Left renal pelvis (tissue), 4 donors: ENCODE measurements at places on chromosomes 7 and 10. TPM values are rescaled to one million over a fixed set of nuclear protein-coding genes. Genes with fewer than 3 reads are reported as not detected.

The BZW2 gene
- polyA plus RNA-seq = 86.0 TPM

The MRPS17 gene
- polyA plus RNA-seq = 18.9 TPM

The PRLHR gene
- polyA plus RNA-seq = 0.03 TPM

DNA sequence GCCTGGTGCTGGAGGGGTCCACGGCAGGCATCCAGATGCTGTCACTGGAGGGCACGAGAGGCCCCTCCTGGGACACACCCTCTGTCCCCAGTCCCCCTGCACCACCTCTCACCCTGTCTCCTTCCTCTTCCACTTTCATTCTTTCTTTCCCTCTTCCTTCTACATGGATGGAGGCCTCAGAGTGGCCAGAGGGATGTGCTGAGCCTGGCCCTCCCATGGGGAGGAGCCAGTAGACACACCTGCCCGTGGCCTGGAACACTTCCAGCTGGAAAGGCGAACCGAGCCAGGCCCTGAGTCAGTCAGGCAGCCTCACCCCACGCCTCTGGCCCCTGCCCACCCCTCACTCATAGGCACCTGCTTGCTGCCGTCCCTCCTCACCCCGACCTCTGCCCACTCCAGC is 55.9 kb upstream of the MXI1 start:
- no peak for DNase-seq

DNA sequence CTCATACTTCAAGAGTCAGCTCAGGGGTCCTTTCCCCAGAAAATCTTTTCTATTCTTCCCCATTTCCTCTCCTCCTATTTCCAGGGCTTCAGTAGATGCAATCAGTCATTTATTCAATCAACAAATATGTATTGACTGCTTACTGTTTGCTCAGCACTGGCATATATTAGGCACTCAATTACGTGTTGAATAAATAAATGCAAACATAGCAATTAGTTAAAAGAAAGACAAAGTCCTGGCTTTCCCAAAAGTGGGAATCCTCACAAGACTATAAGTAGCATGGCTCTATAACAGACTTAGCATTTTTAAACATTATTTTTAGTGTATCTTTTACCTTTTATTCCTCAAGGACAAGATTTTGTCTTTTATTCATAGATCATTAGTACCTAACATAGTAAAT is 111.6 kb downstream of the CHCHD3 start:
- no peak for DNase-seq

- peak; percentile 75 for DNase-seq
Measured at GRCh38 chr7:155230169-155230593, 67.5 kb upstream of the INSIG1 start.

- no peak for DNase-seq
Measured at GRCh38 chr10:104284846-104285245, 15.9 kb downstream of the GSTO2 start.

GRCh38 chr7:80733333-80733915 is 95.0 kb downstream of the CD36 start:
- no peak for DNase-seq

DNA sequence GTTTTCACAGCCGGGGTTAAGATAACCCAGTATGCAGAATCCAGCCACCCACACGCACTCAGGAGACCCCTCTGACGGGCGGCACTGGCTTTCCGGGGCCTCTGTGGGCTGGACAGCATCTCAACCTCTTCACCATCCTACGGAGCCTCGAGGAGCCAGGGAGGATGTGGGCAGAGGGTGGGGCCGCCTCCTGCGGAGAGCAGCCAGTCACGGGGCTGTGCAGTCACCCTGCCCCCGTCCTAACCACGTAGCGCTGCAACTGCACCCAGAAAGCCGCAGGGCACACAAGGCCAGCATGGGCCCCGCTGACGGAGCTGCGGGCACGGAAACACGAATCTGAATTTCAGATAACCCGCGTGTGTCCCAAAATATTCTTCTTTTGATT is 270.3 kb downstream of the ELFN1 start:
- no peak for DNase-seq

DNA sequence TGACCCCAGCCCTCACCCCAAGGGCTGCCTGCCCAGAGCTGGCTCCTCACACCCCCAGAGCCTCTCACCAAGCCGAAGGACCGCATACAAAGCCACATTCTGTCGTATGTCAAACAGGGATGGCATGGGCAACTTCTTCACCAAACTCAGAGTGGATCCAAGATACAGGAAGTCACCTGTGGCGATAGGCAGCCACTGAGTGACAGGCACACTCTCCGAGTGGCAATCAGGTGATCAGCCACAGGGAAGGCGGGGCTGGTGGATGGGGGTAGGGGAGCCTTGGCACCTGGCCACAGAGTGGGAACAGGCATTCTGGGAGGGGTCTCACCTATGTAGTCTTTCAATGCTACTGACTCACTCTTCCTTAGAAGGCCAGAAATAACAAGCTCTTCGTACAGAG is 7.1 kb upstream of the ASB10 start:
- DNase-seq = no peak

DNA sequence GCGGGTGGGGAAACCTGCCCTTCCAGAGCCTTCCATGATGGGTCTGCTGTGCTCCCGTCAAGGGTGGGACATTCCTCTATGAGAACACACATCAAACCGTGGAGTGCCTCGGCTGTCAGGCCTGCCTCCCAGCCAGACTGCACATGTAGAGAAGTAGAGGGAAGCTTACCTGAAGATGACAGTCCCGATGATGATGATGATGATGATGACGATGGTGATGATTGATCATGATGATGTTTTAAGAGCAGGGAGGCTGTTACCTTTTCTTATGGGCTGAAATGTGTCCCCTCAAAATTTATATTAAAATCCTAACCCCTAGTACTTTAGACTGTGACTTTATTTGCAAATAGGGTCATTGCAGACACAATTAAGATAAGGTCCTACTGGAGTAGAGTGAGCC is 76.1 kb upstream of the ANLN start:
- DNase-seq = no peak

DNA sequence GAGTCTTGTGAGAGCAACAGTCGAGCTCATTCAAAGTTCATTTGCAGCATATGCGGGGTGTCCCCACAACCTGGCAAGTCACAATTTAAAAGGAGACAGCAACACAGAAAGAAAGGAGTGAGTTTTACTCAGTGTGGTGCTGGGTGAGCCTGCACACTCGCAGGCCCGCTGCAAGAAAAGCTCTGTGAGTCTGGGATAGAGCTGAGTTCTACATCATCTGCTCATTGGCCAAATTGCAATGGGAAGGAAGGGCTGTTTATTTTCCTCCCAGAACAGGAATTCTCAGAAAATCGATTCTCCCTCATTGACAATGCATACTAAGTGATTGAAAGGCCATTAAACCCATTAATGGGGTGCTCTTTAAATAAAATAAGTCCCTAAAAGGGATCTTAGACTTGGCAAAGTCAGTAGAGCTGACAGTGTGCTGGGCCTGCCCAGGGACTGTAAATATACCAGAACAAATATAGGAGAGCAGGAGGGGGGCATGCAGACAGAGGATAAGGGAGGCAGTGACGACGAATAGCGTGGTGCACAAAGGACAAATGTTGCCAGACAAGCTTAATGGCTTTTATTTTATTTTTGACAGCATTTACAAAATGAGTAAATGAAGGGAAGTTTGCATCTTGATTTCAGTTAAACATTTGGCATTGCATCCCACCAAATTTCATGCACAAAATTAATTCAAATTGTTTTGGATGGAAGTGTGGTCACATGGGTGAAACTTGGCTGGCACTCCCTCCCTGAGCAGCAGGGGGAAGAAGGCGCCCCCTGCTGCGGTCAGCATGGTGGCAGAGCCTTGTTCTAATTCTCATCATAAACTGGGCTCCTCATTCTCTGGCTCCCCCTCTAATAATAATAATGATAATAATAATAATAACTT is 215.7 kb downstream of the SNX10 start:
- DNase-seq = no peak

DNA sequence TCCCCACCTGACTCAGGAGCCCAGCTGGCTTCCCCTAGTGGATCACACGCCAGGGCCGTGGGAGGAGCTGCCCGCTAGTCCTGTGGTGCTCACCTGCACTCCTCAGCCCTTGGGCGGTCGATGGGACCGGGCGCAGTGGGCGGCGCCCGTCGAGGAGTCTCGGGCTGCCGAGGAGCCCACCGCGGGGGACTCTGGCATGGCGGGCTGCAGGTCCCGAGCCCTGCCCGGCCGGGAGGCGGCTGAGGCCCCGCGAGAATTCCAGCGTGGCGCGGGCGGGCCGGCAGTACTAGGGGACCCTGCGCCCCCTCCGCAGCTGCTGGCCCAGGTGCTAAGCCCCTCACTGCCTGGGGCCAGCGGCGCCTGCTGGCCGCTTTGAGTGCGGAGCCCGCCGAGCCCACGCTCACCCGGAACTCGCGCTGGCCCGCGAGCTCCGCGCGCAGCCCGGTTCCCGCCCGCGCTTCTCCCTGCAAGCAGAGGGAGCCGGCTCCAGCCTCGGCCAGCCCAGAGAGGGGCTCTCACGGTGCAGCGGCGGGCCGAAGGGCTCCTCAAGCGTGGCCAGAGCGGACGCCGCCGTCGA is 367.9 kb downstream of the TYW1 start:
- no peak for DNase-seq

GRCh38 chr7:90660819-90661218 is 64.7 kb downstream of the CDK14 start:
- DNase-seq = no peak

GRCh38 chr7:117946151-117946633 is 73.0 kb upstream of the CTTNBP2 start:
- DNase-seq = no peak

- no peak for DNase-seq
Measured at GRCh38 chr10:67114945-67115344, 189.1 kb downstream of the LRRTM3 start.

GRCh38 chr10:63173468-63174232 is 40.5 kb downstream of the NRBF2 start:
- no peak for DNase-seq
